ENCODE measurements at places on chromosomes 4 and X. TPM values are rescaled to one million over a fixed set of nuclear protein-coding genes. Genes with fewer than 3 reads are reported as not detected.

GRCh38 chr4:26094076-26094475 lies 180.1 kb downstream of the SMIM20 start:
- no peak for DNase-seq

GRCh38 chr4:162644346-162644745 lies 480.5 kb upstream of the FSTL5 start:
- DNase-seq, result no peak

GRCh38 chrX:131262738-131263679 lies 26.1 kb downstream of the IGSF1 start:
- DNase-seq, result peak; percentile 39

- DNase-seq, result peak; percentile 12
Observed at GRCh38 chr4:164734484-164734883, 19.4 kb upstream of the SMIM31 start.

- DNase-seq, result peak; percentile 18
Observed at GRCh38 chrX:14064626-14065432, 35.1 kb upstream of the GEMIN8 start.

HTR2C gene
- total RNA-seq, result not detected

- DNase-seq, result no peak
Observed at GRCh38 chr4:89077761-89078160, 20.8 kb upstream of the FAM13A start.

- DNase-seq, result peak; percentile 32
Observed at GRCh38 chrX:47573341-47574075, 8.7 kb upstream of the TIMP1 start.

GNPDA2 gene
- 22.9 TPM for total RNA-seq

GRCh38 chr4:78734441-78735162 lies 41.5 kb upstream of the BMP2K start:
- DNase-seq, result no peak

DNA sequence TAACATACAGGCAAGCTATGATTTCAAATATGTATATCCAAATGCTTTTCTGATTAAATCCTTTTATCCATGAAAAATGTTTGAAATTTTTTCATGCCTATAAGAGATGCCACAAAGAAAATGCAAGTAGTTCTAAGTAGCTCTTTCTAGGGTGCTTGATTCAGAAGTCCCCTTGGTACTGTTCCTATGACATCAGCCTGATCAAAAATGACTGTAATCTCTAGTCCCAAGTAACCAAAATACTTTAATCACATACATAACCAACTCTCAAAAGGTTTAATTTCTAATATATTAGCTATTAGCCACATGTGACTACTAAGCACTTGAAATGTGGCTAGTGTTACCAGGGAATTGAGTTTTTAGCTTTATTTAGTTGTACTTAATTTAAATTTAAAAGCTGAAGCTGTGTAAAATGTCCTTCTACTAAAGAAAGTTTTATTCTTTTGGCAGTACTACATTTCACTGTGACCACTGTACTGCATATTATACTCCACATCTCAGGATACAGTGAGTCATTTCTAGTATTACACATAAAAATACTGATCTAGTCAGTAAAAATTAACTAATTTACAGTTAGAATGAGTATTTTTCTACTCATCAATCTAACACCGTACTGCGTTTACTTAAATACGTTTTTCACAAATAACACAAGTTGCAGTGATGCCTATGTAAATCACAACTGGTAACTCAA lies 33.9 kb downstream of the FBXW7 start:
- DNase-seq, result no peak
